Fibroblast of the conjunctiva (primary cell): ENCODE measurements at places on chromosomes 3 and 15.

- no peak for DNase-seq
Observed at GRCh38 chr15:63447017-63447676, 57.2 kb upstream of the USP3 start.

DNA sequence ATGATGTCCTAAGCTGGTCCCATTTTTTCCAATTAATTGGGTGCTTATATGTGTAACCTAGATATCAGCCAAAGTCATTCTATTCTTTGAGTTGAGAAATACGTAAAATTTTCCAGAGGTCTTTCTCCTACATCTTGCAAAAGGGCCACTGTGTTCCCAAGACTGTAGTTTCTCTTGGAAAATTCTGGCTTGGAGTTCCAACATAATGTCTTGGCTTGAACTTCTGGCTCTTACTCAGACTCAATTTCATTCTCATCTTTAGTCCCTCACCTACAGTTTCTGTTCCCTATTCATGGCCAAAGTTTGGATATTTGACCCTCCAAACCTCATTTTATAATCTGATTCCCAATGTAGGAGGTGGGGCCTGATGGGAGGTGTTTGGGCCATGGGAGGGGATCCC lies 201.4 kb upstream of the ARHGEF26 start:
- no peak for DNase-seq

GRCh38 chr15:58924327-58924726 lies 9.2 kb downstream of the SLTM start:
- peak; percentile 51 for DNase-seq

GRCh38 chr15:40768521-40769273 lies 1.1 kb upstream of the C15orf62 start:
- DNase-seq, result no peak

DNA sequence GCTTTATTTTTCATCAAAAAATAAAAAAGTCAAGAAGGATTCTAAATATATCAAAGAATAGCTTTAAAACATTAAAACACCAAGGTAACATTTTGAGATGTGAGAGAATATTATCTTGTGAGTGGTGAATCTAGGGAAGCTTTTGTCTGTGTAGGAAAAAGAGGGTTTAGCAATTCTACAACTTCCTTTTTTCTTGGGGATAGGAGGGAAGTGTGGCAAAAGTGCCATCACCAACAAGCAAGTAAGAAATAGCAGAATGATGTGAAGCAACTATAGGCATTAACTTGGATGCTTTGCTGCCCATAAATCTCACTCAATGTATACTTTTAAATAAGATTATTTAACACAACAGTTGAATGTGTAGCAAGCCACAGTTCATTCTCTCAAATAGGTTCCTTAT lies 57.8 kb upstream of the SUCLG2 start:
- DNase-seq, result no peak

DNA sequence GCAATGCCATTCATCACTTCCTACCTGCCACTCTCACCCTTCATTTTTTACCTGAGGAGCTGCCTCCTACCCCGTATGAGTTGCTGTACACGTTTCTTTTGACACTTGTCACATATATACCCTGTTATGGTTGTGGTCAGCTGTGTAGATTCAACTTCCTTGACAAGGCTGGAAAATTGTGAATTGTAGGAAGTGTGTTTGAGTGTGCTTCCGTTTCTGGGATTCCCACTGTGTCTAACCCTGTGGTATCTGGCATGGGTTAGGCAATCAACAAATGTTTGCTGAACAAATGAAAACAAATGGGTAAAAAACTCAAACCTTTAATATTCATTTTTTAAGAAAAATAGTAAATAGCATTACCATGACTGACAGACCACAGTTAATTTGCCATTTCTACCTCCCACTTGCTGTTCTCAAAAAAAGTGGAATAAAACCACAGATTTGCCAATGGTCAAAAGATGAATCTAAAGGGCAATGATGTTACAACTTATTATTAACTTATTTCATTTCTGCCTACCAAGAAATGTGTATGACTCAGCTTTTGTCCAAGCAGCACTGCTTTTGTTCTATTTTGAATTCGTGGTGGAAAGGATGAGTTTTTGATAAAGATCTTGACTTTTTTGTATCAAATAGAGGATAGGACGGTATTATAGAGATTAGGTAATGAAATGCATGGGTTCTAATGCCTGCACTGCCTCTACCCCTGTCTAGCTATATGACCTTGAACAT lies 404.6 kb downstream of the LPP start:
- no peak for DNase-seq

DNA sequence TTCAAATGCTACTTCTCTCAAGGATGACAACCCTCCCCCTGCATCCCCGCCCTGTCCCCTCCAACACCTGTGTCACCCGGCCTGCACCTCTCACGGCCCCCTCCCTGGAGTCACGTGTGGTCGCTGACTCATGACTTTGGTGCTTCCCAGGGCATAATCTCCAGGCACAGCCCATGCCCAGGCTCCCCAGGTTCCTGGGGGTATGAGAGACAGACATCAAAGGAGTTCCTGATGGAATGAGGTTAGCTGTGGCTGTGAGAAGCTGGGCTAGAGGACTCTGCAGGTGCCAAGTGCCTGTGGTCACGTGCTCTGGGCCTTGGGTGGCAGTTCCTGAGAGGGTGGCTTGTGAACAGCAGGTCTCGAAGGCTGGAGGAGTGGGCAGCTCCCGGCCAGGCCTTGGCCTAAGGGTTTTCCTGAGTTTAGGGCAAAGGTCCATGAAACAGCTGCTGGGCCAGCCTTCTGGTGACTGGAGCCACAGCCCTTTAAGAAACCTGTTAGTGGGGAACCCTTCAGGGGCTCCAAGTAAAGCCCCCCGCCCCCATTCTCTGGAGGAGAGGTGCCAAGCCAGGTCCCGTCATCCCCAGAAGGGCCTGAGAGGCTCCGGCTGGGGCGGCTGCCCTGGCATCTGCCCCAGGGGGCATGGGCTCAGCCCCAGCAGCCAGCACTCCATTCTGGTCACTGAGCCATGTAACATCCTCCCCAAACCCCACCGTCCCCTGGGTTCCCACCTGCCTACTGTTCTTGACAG lies 230.0 kb downstream of the XXYLT1 start:
- DNase-seq, result no peak

- no peak for DNase-seq
Observed at GRCh38 chr3:196932600-196932999, 9.7 kb downstream of the NCBP2 start.

DNA sequence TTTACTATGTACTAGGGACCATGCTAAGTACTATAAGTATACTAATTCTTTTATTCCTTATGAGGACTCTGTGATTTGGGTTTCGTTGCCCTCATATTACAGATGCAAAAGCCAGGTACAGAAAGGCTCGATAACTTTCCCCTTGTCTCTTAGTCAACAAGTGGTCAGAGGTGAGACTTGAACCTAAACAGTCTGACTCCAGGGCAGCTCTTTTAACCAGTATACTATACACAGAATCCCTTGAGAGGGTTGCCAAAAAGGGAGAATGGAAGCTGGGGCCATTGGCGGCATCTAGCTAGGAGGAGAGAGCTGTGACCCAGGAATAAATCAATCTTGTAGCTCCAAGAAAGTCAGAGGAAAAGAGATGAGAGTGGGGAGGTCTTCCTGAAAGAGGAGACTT lies 92.4 kb downstream of the TOP2B start:
- DNase-seq, result no peak

DNA sequence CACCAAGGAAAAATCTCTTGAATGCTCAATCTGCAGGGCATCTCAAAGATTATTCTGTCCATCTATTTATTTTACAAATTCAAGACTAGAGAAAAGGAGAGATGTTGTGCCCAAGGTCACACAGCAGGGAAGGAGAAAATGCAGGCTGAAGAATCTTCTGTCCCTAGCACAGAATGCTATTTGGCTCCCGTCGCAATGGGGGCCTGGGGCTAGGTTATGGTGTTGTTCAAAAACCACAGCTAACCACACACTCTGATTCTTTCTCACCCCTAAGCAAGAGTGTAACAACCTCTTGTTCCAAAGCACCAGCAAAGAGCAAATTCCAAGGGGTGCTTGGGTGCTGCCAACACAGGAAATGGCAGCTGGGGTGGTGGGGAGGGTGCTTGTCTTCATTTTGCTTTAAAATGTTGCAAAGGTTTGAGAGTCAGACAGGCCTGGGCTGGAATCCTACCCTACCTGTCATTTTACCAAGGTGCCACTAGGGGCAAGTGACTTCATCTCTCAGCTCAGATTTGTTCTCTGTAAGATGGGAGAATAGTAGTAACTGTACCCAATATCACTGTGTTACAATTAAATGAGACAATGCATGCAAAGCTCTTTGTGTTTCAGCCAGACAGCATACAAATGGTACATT lies 112.5 kb downstream of the ADAMTS9 start:
- DNase-seq, result peak; percentile 4

GRCh38 chr15:73633991-73634495 lies 854 bp upstream of the NPTN start:
- DNase-seq, result peak; percentile 88

DNA sequence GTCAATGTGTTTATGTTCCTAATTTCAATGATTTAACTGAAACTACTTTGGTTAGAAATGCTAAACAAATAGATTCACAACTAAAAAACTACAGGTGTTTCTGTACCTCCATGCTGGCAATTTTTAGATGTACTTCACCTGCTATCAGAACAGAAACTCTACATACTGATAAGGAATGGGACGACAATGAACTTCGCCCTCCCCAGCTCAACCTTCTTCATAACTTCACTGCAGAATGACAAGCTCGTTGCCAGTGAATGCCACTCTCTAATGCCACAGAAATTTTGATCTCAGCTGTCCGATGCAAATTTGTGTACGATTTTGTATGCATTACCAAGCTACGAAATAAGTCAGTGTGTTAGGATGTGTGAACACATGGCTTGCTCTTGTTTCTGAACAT lies 133.4 kb downstream of the FOXP1 start:
- DNase-seq, result no peak

GRCh38 chr3:62843508-62843907 lies 31.7 kb downstream of the CADPS start:
- no peak for DNase-seq

DNA sequence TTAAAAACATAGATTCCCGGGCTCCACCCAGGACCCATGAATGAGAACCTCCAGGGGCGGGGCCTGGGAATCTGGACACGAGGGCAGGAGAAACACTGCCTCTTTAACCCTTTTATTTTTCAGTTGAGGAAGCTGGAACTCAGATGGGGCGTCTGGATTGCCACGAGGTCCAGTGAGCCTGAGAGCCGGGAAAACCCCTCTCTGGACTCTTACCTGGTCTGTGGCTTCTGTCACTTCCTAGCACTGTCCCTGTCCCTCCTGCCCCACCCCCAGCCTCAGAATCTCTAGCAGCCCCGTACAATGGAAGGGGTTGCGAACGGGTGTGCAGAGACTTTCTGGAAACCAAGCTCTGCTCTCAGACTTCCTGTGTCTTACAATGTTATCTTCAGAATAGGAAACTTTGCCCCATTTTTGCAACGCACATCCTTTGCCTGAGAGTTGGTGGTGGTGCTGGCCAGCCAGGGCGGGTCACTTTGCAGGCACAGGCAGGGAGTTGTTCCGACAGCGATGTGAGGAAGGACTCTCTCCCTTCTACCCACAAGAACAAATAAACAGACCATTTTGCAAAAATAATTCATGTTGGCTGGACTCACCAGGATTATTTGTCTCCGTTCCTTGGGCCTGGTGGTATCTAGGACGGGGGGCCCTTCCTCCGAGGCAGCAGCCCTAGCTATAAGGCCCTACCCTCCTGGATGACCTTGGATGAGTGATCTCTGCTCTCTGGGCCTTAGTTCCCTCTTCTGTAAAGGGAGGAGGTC lies 59.1 kb downstream of the SMAD6 start:
- DNase-seq, result no peak

- no peak for DNase-seq
Observed at GRCh38 chr3:15611018-15611417, 9.5 kb downstream of the BTD start.

DNA sequence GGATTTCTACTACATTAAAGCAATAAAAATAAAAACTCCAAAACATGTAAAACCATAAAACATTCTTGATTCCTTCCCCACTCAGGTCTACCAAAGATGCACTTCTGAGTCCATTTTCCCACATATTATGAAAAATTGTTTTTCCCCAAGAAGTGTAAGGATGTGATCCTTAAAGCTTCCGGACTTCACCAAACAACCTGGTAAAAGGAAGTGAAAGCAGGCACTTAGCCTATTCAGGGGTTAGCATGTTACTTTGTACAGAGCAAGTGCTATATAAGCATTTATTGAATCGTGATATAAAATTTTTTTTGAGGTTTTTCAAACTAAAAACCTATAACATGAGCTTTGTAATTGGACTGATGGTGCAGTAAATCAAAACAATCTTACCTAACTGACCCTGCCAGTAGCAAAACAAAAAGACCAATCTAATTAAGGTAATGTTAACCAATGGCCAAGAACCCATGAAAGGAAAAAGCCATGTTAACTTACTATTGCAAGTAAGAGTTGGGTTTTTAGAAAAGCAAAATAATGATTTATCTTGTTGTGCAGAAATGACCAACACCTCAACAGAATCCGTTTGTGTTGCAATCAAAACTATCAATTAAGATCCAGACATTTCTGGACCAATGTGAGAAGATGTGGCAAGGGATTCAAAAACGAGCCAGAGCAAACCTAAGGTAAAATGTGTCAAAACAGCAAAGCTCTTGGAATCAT lies 1.8 kb downstream of the SETD2 start:
- DNase-seq, result no peak

DNA sequence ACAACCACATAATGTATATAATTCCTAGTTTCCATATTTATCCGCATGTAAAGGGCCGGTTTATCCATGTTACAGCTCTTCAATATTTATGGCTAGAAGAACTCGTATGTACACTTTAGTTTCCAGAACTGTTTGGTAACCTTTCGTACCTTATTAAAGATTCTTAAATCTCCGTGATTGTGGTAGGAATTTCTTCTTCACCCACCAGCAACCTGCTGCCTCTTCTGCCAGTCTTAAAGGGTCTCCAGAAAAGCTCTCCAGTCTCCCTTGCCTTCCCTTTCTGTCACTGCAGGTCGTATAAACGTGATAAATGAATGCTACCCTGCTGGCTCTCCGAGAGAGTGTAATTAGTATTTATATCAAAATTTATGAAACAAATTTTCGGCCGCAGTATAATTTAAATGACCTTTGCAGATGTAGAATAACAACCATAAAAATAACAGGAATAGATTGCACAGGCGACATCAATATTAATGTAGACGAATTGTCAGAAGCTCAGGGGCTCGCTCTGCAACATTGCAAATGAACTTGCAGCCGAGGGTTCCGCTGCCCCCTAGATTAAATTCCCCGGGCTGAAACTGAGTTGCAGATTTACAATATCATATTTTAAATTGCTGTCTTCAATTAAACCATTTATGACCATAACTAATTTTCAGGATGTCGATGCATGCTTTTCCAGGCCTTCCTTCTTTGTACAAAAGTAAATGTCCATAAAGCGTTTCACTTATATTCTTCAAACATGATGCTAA lies 5.4 kb downstream of the ZIC1 start:
- no peak for DNase-seq

DNA sequence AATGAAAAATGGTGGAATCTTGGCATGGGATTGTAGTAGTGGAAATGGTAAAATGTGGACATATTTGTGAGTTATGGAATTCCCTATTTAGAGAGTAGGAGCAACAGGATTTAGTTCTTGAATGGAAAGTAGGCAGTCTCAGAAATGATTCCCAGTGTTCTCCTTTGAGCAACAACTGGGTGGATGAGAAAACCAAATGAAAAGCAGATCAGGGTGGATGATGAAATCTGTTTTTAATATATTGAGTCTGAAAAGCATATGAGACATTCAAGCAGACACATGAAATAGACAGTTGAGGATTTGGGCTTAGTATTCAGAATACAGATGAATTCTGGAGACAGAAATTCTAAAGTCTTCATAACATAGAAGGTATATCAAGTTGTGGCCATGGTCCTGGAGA lies 451.3 kb downstream of the LPP start:
- DNase-seq, result no peak
